Cerebellar nuclear complex (tissue), 1 donor: ENCODE measurements at places on chromosomes 6 and 20.

DNA sequence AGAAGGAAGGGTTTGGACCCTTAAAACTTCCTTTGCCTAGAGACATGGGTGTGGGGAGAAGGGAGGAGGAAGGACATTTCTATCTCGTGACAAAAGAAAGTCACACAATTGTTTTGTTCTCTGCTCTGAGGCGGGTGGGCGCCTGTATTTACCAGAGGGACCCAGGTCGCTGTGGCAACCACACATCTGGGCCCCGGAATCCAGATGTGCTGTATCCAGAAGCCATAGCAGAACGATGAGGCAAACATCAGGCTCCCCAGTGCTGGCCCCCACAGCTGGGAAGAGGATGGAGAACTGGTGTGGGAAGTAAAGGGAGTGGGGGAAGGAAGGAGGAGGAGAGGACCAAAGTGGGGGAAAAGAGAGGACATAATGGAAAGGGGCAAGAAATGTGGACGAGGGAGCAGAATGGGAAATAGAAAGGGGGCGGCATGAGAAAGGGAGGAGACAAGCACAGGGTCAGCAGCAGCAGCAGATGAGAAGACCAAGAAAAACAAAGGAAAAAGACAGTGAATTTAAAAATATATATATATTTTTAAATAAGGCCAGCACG, 3.4 kb upstream of the TNXB start:
- no peak for DNase-seq

- DNase-seq: no peak
These were observed 646.9 kb upstream of the FLRT3 start for GRCh38 chr20:14984305-14984704.

GRCh38 chr20:7399114-7399513, 541.1 kb downstream of the HAO1 start:
- no peak for DNase-seq

DNA sequence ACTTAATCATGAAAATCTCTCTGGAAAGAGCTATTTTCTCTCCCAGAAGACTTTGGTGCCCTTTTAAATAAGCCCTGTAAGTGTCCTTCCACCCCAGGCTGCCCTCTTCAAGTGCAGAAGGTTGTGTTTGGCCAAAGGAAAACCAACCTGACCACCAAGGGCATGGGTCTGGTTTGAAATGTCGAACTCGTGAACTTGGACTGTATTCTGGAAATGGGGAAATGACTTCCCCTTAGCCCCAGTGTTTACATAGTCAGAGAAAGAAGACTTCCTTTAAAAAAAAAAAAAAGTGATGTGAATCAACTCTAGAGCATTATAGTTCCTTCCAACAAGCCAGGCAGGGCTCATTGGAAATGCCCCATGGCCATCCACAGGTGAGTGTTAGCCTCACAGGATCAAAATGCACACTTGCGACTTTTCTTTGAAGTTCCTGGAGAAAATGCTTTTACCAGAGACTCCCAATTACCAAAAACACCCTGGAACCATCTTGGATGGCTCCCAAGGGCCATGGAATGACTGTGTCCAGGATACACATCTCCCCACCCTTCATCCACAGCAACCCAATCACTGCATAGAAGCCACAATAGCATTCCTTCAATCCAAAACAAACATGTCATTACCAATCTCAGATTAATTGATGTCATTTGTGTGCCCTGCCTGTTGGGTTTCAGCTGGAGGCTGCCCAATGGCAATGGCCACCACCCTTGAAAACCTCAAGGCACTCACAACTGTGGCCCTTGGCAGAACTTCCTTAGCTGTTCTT, 133.8 kb downstream of the CLIC5 start:
- DNase-seq: no peak

- no peak for DNase-seq
These were observed 9.7 kb upstream of the FBXL4 start for GRCh38 chr6:98957450-98957849.

DNA sequence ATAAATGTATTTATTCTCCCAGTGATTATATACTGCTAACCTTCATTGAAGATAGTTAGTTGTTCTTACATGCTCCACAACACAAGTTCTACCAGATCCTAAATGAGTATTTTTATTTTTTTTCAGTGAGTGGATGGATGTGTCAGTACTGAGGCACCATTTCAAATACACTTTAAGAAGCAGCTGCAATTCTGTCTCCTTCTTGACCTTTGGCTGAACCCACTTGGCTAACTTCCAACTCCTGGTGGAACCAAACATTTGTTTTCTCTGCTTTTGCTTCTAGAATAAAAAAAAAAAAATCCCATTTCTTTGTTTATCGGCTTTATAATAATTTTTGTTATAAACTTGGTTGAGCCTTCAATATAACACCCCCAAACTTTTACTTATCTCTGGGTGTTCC, 458.3 kb upstream of the MAP3K7 start:
- no peak for DNase-seq

DNA sequence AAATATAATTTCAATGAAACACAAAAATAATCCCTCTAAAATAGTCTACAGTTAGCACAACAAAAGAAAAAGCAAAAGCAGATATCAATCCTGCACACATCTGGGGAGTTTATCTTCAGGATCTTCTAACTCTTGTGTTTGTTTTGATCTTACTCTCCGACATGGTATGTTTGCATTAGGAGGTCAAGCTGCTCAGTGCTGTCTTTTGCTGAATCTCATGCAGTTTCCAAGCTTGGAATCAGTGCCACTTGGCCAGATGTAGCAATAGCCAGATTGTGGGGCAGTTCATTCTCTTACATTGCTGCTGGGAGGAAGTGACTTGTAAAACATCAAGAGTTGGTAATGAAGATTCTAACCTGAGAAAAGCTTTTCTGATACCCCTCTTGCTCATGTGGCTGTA, 29.5 kb downstream of the RIOK1 start:
- no peak for DNase-seq

DNA sequence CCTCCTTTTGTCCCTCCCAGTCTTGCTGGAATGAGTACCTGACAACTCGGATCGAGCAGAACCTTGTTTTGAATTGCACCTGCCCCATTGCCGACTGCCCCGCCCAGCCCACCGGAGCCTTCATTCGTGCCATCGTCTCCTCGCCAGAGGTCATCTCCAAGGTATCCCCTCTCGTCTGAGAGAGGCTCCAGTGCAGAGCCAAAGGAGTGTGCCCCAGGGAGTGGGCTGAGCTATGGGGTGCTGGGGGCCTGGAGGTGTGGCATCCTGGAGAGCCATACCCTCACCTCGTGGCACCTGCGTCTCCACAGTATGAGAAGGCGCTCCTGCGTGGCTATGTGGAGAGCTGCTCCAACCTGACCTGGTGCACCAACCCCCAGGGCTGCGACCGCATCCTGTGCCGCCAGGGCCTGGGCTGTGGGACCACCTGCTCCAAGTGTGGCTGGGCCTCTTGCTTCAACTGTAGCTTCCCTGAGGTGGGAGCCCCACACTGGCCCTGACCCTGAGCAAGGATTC, 8.8 kb downstream of the DNPH1 start:
- no peak for DNase-seq

DNA sequence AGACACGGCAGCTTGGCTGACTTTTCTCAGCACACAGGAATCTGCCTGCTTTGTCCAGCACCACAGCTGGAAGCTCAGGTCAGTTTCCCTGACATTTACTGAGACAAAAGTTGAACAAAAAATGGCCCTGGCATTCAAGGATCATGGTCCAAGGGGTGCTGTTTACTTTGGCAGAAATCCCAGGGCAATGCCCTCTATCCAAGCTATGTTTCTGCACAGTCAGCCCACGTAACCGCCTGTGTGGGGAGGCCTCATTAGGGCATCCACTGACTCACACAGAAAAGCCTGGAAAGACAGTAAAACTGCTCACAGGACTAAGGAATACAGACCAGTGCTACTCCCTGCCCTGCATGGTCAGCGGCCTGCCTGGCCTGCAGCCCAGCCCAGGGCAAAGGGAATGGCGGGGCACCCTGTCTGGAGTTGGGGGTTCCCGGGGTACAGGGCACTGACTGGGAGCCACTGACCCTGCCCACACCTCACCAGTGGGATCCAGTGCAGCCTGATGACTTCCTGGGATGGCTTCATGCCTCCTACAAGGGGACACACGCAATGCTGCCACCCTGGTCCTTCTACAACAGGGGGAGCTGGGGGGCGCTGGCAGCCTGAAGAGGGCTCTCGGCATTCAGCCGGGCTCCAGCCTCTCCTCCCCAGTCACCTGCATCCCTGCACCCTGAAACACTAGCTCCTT, 77.1 kb downstream of the NINL start:
- no peak for DNase-seq

- no peak for DNase-seq
These were observed 4.7 kb upstream of the ENPP5 start for GRCh38 chr6:46175446-46175845.

- DNase-seq: no peak
These were observed 42.4 kb downstream of the PLAGL2 start for GRCh38 chr20:32164984-32165735.

GRCh38 chr6:137202078-137202477, 17.1 kb downstream of the IFNGR1 start:
- DNase-seq: no peak

DNA sequence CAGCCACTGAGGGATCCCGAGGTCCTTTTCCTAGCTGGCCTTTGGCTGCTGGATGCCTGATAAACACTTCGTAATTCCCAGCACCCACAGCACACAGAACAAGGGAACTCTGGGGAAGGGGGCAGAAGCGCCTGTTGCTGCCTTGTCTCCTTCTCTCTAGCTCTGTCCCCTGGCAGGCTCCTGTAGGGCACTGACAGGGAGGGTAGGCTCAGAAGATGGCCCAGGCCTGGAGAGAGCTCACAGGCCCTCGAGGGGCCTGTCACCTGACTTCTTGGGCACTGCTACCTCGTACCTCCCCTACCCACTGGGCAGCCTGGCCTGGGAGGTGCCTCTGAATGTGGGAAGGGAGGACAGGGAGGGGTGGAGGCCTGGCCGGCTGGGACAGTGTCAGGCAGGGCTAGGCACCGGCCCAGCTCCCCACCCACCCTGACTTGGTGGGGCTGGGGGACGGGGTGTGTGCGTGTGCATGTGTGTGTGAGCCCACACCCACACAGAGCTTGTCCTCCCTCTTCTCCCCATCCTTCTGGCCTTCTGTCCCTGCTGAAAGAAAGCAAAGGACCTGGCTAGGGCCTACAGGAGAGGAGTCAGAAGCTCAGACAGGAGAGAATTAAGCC, 18.1 kb downstream of the C6orf132 start:
- DNase-seq: no peak

GRCh38 chr6:31619805-31620585, 520 bp upstream of the PRRC2A start:
- DNase-seq: peak; percentile 98

- DNase-seq: no peak
These were observed 23.3 kb upstream of the MAPRE1 start for GRCh38 chr20:32796383-32796948.

DNA sequence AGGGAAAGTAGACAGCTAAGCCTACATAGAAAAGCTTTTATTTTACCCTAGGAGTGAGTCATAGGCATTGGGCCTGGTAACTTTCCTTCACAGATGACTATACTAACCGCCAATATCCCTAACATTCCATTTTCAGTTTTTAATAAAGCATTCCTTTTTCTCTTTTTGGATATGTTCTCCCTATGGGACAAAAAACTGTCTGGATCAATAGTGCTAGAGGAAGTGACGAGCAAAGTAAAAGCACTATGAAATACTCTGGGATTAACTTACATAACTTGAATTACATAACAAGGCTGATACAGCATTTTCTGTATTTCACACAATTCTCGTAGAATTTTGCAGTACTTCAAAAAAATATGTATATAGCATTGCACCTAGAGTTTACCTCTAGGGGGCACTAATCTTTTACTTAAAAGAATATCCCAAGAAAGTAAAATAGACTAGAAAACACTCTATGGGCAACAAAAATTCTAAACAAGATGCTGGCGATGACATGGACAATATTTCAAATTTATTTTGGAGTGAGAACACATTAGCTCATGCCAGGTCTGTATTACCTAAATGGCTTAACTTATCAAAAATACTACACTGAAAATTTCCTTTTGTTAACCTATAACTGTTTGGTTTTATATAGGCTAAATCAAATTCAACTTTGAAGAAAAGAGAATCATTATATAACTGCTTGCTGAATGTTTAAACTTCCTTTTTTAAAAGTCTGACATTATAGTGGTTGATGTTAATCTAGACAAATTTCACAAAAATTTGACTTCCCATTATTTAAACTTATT, 66.3 kb upstream of the DST start:
- no peak for DNase-seq

DNA sequence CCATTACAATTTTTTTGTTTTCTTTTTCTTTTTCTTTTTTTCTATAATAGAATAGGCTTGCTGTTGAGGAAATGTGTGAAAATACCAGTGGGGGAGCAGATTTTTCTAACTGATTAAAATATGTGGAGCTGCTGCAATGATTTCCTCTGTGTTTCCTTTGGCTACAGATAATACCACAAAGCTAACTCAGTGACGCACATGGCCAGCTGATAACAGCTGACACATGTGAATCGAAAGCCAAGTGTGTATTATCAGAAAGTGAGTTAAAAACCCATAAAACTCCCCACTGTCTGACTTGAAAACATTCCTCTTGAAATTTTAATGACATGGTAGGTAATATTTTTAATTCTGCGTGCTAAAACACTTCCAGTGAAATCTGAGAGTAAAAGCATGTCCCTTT, 70.8 kb upstream of the AHI1 start:
- no peak for DNase-seq

DNA sequence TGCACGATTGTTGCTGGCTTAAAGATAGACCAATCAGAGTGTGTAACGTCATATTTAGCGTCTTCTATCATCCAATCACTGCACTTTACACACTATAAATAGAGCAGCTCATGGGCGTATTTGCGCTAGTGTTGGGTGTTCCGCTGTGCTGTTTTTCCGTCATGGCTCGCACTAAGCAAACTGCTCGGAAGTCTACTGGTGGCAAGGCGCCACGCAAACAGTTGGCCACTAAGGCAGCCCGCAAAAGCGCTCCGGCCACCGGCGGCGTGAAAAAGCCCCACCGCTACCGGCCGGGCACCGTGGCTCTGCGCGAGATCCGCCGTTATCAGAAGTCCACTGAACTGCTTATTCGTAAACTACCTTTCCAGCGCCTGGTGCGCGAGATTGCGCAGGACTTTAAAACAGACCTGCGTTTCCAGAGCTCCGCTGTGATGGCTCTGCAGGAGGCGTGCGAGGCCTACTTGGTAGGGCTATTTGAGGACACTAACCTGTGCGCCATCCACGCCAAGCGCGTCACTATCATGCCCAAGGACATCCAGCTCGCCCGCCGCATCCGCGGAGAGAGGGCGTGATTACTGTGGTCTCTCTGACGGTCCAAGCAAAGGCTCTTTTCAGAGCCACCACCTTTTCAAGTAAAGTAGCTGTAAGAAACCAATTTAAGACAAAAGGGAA, 57.9 kb downstream of the TRIM38 start:
- DNase-seq: peak; percentile 59

DNA sequence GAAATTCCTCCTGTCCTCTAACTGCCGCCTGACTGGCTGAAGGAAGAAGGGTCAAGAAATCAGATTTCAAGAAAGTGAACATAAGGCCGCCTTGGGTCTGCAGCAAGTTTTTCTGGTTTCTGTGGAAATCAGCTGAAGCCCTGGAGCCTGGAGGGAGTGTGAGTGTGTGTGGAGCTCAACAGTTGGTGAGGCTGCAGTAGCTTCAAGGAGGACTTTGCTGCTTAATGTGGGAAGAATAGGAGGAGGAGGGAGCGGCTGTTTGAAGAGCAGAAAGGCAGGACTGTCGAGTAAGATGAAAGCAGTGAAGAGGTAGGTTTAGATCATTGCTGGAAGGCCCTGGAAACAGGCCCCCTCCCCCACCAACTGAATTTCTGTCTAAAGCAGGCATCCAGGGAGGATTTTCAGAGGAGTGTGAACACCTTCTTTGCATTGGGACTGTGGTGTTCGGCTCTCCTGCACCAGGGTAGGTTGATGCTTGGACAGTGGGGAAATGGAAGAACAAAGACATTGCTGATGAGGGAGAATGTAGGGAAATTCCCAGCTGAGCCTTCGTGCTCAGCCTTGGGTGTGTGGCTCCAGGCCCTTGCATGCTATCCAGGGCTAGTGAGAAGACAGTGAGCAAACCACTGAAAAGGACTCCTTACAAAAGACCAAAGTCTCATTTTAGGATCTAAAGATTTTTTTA, 79.5 kb upstream of the VSTM2L start:
- DNase-seq: no peak
